HFFc6 (cell line): ENCODE measurements at places on chromosomes 6 and 20. TPM values are rescaled to one million over a fixed set of nuclear protein-coding genes. Genes with fewer than 3 reads are reported as not detected.

DNA sequence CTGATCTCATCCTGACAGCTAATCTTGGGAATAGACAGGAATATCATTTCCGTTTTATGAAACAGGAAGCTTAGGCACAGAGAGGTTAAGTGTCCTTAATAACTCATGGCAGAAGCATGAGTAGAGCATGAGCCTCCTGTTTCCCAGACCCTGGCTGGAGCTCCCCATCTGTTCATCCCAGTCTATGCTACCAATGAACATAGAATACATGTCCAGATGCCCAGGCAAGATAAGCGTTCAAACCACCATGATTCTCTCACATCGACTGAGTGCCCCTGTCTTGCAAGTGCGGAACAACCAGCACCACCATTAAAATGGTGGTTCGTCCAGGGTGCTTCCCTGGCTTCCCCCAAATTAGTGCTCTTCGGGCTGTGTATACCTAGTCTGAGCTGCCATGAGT is 217.1 kb downstream of the FARS2 start:
- no peaks in the 10 kb centered on the region for H3K36me3 ChIP-seq
- no peak overlapping the region for H3K27ac ChIP-seq
- no peaks in the 10 kb centered on the region; the same call in 1 of the 2 replicates for H3K4me1 ChIP-seq
- DNase-seq, result no peak
- H3K27me3 ChIP-seq, result 0 out of 2 replicates have a peak, but pooled peaks cover 2% of the 10 kb centered on the region
- H3K4me3 ChIP-seq, result no peak overlapping the region

DNA sequence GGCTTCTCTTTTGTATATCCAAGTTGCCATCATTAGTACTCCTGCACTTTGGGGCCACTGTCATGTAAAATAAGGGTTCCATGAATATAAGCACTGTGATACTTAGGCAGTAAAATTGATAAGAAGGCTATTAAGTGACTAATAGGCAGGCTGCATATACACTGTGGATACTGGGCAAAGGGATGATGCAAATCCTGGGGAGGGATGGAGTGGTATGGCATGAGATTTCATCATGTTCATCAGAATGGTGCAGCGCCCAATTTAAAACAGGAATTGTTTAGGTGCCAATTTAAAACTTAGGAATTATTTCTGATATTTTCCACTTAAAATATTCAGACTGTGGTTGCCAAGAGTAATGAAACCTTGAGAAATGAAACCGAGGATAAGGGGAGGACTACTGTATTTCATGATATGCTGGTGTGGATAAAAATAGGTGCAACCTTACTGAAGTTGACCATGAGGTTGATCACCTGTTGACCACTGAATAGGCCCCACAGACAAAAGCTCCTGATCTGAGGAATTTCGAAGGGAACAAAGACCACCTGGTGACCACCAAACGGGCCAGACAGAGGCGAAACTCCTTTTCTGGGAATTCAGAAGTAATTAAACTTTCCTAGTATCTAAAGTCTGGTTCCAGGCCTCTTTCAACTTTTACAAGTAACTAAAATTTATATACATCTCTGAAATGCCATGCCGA is 4.9 kb upstream of the TRIM39 start:
- peaks cover 46% of the 10 kb centered on the region for H3K36me3 ChIP-seq
- peak overlapping the region; percentile 85 for H3K27ac ChIP-seq

The GRM1 gene
- not detected in 3 replicates for total RNA-seq

DNA sequence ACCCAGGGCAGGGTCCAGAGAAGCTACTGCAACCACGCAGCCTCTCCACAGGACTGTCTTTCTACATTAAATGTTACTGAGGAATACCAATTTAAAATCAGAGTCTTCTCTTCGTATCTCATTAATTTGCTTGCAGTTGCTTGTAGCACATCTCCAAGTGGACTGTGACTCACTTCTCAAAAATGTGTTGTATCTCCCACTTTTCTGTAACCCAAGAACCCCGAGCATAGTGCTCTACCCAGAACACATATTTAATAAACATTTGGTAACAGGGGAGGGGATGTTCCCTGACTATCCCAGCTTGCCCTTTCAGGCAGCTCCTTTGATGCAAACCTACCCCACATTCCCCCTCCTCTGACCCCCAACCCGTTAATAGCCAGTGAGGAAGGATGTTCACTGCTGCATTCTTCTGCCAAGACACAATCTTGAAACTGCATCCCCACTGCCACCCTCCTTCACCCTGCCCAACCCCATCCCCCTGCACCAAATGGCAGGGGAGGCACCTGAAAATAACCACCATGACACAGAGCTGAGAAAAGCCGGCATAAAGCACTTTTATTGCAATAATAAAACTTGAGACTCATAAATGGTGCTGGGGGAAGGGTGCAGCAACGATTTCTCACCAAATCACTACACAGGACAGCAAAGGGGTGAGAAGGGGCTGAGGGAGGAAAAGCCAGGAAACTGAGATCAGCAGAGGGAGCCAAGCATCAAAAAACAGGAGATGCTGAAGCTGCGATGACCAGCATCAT is 24.2 kb downstream of the FKBP1A start:
- DNase-seq, result peak; percentile 55
- H3K4me1 ChIP-seq, result peaks cover 62% of the 10 kb centered on the region
- H3K27ac ChIP-seq, result peak overlapping the region; percentile 77
- peak overlapping the region; percentile 61 for H3K4me3 ChIP-seq

DNA sequence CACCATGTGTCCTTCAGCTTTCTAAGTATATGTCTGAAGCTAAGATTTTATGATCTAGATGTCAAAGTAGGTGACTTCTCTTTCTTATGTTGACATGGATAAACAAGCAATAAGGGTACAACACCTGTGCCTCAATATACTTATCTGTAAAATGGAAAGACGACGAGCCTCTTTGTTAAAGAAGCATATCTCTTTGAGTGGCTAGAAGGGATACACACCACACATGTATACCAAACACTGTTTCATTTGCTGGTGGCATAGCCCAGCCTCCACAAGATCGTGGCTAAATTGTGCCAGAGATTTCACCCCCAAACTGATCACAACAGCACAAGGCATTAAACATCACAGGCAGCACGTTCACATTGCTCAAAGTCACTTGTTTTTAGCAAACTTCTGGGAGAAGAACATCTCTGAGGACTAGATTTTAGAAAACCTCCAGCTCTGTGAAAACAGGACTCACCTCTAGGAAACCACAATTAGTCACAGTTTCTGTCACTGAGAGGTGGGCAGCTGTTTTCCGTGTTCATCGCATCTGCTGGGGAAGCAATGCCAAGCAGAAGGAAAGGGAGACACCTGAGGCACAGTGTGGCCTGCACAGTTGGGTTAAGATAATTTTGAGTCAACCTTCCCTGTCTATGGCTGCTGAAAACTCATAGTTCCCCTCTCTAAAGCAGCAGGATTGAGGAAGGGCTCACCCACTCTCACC is 263.0 kb upstream of the PLCB4 start:
- H3K27me3 ChIP-seq, result no peaks in the 10 kb centered on the region
- no peak for DNase-seq
- H3K4me3 ChIP-seq, result no peak overlapping the region
- no peaks in the 10 kb centered on the region; the same call in 1 of the 2 replicates for H3K4me1 ChIP-seq
- peaks cover 10% of the 10 kb centered on the region for H3K36me3 ChIP-seq
- H3K27ac ChIP-seq, result no peak overlapping the region

- peaks cover 3% of the 10 kb centered on the region for H3K27me3 ChIP-seq
- peak overlapping the region; percentile 80 for H3K27ac ChIP-seq
- DNase-seq, result peak; percentile 77
- no peak overlapping the region for H3K4me3 ChIP-seq
- peaks cover 28% of the 10 kb centered on the region for H3K4me1 ChIP-seq
- peaks cover 23% of the 10 kb centered on the region for H3K36me3 ChIP-seq
Observed at GRCh38 chr20:3871550-3872265, 17.5 kb upstream of the PANK2 start.

The ENPP1 gene
- total RNA-seq, result 31.0 to 33.9 TPM (median 32.7 TPM) in 3 replicates

The KIAA0408 gene
- 0.84 to 3.2 TPM (median 1.1 TPM) in 3 replicates for total RNA-seq

The THEMIS gene
- total RNA-seq, result 0.13 to 0.28 TPM (median 0.21 TPM) in 3 replicates

GRCh38 chr6:168507730-168508129 is 66.7 kb downstream of the SMOC2 start:
- H3K27me3 ChIP-seq, result no peaks in the 10 kb centered on the region; the same call in none of the 2 replicates
- no peak overlapping the region for H3K27ac ChIP-seq
- no peak for DNase-seq
- H3K4me1 ChIP-seq, result no peaks in the 10 kb centered on the region

The CTAGE9 gene
- total RNA-seq, result not detected in 3 replicates

DNA sequence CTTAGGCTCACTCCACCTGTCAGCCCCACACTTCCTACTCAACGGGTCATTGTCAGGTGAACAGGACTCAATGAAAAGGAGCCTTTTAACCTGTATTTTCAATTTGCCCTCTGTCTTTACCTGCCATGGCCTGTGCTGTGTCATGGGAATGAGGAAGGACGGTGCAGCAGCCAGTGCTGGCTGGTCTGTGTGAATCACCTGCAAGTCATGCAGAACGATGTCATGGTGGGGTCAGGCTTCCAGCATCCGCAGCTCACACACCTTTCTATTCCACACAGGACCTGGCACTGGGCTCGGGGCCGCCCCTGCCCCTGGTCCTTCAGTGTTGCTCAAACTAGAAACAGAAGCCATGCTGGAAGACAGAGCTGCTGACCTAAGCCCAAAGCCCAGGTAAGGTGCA is 188.7 kb upstream of the GMDS start:
- no peak for DNase-seq
- peaks cover 19% of the 10 kb centered on the region for H3K4me1 ChIP-seq
- no peaks in the 10 kb centered on the region for H3K36me3 ChIP-seq
- no peaks in the 10 kb centered on the region; the same call in none of the 2 replicates for H3K27me3 ChIP-seq
